CD14-positive monocyte (primary cell): ENCODE measurements at places on chromosomes 5 and 9.

DNA sequence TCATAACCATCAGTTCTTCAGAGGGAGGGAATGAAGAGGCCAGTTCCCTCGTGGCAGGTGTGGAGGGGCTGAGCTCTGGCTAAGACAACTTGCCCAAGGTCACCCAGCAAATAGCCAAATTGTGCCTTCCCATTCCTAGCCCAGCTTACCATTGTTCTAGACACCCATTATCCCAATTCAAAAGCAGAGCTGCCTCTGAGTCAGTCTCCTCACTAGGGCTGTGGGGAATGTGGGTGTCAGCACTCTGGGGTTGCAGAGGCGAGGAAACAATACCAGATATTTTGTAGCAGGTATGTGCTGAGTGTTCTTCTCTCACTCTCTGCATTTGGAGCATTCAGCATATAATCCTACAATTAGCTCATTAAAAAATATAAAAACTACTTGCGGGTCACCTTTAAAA lies 270.8 kb downstream of the PSAT1 start:
- no peak for DNase-seq

GRCh38 chr5:94707359-94707758 lies 88.9 kb downstream of the SLF1 start:
- DNase-seq = no peak

DNA sequence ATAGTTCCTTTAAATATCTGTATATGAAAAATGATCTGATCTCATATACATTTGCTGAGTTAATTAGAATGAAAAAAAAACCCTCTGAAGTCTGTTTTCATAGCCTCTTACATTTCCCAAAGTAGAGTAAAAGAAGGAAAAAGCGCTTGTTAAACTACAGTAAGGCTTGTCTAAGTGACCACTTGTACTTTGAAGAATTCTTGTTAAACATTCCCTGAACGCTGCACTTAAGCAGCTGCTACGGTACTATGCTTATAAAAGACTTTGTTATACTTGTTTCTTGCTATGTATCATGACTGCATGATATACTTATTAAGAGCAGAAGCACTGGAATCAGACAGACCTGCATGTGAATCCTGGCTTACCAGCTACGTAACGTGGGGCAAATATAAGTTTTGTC lies 81.7 kb upstream of the MTAP start:
- no peak for DNase-seq

GRCh38 chr5:150301170-150301505 lies 1.6 kb downstream of the ARSI start:
- DNase-seq = no peak

DNA sequence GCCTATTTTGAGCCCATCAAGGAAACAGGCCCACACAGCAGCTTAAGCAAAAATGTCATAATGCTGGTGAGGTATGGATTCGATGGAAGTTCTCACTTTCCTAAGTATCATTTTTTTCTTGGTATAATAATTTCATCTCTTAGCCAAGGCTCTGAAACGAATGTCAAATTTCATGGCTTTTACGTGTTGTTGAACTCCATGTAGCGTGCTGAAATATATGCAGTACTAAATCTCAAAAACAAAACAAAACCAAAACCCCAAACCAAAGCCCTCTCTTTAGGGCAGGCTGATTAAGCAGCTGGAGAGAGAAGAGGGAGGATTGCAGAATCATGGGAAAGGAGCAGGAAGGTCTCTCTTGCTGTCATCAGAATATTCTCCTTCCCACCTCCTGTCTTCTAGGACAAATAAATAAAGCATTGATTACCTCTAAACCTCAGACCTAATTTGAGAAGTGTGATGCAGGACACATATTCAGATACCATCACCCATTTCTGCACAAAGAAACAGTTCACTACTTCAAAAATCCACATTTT lies 58.3 kb downstream of the TMEM174 start:
- no peak for DNase-seq

- no peak for DNase-seq
These were observed 417.7 kb downstream of the TAF11L14 start for GRCh38 chr5:18051953-18052352.

GRCh38 chr9:69168709-69169217 lies 5.3 kb upstream of the TJP2 start:
- DNase-seq = peak; percentile 92

DNA sequence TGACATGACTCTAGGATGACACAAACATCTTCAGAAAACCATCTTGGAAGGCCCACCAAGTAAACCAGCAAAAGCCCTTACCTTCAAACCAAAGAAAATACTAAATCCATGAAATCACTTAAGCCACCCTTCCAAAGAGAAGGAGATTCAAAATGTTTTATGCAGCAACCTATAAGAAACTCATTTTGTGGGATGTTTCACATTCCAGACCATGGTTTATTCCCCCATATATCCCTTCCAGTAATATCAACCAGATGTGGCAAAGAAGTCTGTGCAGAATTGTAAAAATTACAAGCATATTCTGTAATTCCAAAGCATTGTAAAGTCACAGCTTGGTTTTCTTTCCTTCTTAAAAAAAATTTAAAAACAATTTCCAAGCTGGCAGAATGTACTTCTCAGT lies 117.4 kb downstream of the SLIT3 start:
- DNase-seq = no peak

- no peak for DNase-seq
These were observed 4.8 kb upstream of the ZNF366 start for GRCh38 chr5:72511774-72512592.

- no peak for DNase-seq
These were observed 9.4 kb upstream of the CD72 start for GRCh38 chr9:35627575-35627974.

GRCh38 chr9:77375956-77376532 lies 198.7 kb downstream of the VPS13A start:
- DNase-seq = no peak

GRCh38 chr5:110909950-110910349 lies 161.6 kb upstream of the TSLP start:
- no peak for DNase-seq

DNA sequence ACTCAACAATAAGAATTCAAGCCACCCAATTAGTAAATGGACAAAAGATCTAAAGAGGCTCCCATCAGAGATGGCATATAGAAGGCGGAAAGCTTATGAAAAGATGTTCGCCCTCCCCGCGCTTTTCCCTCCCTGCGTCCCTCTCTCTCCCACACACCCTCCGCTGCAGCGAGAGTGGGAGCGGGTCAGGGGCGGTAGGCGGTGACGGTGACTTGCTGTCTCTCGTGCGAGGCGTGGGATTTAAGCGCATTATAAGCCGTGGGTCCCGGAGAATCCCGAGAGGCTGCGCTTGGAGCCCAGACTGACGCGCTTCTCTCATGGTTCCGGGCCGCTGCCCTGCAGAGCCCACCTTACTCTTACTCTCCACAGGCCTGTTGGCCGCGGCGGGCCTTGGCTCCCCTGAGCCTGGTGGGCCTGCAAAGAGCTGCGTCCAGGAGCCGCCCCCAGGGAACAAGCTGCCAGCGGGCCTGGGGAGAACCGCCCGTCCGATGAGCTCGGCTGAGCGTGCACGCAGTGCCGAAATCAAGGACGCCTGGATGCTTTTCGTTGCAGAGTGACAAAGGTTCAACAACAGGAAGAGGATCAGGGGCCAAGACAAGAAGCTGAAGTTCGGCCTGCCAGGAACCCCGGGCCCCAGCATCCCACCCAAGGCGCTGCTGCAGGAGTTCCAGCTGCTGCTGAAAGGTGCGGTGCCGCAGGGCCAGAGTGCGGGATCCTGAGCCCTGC lies 42.6 kb upstream of the BICD2 start:
- no peak for DNase-seq
